ENCODE measurements at places on chromosomes 3 and 15. TPM values are rescaled to one million over a fixed set of nuclear protein-coding genes. Genes with fewer than 3 reads are reported as not detected.

GRCh38 chr3:73556520-73557372 is 68.0 kb downstream of the PDZRN3 start:
- DNase-seq = no peak

DNA sequence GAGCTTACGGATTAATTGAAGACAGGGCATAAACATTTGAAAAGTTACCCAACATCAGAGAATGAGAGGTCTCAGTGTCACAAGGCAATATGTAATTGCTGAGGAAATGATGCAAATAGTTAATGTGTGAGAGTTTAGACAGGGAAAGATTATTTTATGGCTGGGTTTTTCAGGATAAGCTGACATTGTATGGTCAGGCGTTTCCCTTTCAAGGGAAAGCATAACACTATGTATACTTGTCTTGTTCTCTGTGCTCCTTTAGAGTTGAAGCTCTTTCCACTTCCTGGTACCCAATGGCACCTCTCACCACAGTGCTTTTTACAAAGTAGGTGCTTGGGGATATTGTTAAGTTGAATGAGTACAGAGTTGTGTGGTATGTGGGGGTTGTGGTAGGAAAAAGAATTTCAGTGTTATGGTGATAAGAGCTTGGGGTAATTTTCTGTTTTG is 19.9 kb downstream of the IQGAP1 start:
- DNase-seq = peak; percentile 52

DNA sequence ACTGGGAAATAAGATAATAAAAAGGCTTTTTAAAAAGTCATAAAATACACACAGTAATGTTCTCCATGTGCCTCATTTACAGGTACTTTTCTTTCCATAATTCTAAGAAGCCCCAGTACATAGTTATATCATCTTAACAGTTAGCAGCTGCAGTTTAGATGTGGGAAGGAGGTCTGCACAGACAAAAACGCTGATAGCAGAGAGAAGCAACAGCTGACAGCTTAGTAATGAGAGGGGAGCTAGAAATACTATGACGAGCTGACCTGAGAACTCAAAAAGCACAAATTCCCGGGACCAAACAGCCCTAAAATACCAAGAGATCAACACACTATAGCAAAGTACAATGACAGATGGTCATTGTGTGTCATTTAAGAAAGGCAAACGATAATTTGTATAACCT is 36.7 kb upstream of the ARHGEF3 start:
- DNase-seq = no peak

ECE2 gene
- total RNA-seq = not detected

TATDN2 gene
- total RNA-seq = 49.8 TPM

DNA sequence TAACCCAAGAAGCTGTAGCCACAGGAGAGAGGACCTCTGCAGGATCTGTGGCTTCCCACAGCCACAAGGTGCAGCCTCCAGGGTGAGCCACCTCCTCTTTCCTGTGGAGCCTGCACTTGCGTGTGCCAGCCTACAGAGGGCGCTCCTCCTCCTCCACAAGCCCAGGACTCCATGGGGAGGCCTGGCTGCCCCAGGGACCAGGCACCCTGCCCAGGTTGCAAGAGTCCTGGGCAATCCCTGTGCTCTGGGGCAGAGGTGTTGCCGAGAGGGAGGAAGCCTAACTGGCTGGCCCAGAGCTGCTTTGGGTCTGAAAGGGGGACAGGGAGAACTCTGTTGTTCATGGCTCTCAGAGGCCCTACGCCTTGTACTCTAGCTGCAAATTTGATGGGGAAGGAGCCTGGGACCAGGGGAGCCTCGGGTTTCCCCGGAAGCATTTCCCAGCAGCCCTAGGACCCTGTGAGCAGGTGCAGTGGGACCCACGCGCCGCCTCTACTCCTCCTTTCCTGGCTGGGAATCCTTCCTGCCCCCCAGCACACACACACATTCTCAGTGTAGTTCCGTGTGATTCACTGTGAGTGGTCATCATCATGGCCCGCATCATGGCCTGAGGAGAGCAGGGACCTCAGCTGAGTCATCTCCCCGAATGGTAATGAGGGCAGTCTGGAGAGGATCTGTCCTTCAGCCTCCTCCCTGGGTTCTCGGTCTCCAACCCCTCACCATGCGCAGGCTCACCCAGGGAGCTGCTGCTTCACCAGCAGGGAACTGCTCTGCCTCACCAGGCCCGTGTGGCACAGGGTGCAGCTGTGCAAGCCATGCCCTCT is 24.3 kb downstream of the TBC1D21 start:
- peak; percentile 75 for DNase-seq

DNA sequence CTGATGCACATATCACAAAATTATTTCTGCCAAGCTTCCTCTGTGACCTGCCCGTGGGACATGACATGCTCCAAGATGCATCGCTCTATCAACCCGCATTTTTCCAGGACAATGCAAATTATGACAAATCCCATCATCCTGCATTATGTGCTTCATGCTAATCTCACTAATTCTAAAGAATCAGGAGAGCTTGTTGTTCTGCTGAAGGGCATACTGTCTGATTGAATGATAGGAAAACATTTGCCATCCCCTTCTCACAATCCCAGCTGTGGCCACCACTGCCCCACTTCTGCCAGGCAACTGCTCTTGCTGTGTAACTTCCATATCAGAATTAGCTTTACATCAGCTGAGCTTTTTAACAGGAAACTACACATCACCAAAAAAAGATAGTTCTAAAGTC is 203.5 kb upstream of the NANOGP8 start:
- no peak for DNase-seq

Measured in activated T-cell treated with anti-CD3 and anti-CD28 coated beads, Interleukin-2, amount 50 U/mL, for 72 hours (primary cell).